NCI-H1930 (cell line): ENCODE measurements at places on chromosomes 4 and X.

DNA sequence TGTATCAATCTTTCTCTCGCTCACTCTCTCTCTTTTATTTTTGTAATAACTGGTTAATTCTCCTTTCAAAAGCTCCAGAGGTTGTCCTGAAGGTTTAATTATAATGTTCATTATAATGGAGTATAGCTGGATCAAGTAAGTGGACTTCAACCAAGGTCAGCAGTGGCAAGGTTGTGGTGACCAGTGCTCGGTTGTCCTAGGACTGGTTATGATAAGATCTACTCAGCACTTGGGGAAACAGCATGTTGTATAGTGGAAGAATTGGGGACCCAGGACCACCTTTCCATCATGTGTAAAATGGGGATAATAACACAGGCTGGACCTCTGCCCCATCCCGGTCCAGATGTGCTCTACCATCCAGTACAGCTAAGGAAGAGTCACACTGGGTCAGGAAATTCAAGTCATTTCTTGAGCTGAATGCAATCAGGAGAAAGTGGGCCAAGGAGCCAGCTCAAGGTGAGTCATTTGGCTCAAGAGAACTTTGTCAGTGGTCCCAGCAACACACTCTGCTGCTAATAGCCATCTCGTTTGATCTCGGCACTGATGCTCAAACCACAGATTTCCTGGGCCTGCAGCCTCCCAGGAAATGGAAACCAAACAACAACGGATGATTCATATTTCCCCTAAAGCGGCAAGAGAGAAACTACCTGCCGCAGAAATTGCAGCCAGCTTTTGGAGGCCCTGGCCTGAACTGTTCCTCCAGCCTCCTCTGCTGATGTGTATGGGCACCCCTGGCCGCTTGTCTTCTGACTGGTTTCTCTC, 123.6 kb upstream of the RBPJ start:
- no peak for DNase-seq

DNA sequence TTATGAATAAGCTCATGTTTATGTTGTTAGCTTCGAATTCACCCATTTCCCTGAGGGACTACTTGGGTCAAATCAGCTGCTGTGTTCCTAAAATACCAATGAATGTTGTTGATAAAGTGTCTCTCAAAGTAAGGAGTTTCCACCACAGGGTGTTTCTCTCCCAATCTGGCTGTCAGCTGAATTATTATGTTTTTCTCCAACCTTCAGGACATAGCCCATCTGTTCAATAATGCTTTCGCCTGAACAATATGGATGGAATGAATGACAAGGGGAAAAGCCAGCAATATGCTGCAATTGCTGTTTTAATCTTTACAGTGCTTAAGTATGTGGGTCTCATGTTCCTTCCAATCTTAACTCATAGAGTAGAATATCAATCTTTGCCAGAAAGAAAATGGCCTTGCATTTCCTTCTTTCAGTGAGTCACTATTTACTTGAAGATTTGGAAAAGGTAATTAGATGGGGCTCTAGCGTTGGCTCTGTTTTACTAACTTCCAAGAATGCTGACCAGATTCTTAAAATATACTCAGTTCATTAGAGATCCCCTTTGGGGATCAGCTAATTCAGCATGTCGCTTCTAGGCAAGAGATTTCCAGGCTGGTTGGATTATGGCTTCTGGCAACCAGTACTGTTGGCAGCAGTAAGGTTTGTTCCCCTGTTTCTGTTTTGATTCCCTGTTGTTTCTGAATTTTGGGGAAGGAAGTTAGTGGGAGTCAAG, 410.5 kb downstream of the PPP3CA start:
- no peak for DNase-seq

- no peak for DNase-seq
Measured at GRCh38 chr4:174972911-174973310, 54.8 kb downstream of the ADAM29 start.

DNA sequence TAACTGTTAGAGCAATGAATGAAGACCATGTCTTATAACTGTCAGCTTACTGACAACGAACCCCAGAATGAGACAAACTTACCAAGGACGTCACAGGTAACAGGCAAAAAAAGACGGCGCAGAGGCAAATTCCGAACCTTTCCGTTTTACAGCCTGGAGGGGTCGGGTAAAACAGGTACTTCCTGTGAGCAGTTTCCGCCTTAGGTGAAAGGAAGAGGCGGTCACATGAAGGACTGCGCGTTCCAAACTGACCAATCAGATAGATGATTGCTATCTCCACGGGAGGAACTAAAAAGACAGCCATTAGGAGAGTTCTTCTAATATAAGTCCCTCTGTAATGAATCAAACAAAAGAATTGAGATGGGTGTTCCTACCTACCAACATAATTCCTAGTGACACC, at the start of gene COX7B2:
Gene COX7B2 (minus strand): TSS at position 168 of the 400 bp plus-strand sequence. CDS start 174,053 bp downstream, outside the sequence.
- DNase-seq = no peak

DNA sequence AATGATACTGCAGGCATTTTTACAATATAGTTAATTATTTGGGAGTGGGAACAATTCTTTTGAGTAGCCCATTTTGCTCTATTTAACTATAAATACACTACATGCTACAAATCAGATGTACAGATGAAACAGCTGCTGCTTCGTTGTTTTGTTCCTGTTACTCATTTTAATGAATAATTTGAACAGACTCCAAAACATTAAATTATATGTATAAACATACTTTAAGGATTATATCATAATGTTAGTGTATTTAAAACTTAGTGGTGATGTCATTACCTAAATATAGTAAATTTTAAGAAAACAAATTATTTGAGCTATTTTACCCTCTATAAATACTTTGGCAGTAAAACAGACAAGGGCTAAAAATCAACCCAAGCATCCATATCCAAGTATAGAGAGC, 60.7 kb downstream of the GAB1 start:
- DNase-seq = no peak

- no peak for DNase-seq
Measured at GRCh38 chr4:169956091-169956843, 69.9 kb downstream of the MFAP3L start.

DNA sequence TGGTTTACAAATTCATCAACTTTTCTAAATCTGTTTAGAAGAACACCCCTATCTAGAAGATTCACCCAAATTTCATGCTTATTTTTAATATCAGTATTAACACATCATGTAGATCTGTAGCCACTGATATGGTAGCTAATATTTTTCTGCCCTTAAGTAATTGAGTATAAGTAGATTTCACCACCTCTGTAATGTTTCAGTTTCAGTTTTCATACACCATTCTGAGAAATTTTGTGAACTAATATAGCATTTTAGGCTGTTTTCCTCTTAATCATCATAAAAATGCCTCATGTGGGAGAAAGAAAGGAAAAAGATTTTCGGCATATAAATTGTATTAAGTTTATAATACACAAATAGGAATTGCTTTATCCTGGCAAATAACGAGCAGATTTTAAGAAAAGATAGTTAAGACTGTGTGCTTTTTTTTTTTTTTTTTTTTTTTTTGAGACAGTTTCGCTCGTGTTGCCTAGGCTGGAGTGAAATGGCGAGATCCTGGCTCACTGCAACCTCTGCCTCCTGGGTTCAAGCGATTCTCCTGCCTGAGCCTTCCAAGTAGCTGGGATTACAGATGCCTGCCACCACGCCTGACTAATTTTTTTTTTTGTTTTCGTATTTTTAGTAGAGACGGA, 21.4 kb upstream of the RBPJ start:
- no peak for DNase-seq

DNA sequence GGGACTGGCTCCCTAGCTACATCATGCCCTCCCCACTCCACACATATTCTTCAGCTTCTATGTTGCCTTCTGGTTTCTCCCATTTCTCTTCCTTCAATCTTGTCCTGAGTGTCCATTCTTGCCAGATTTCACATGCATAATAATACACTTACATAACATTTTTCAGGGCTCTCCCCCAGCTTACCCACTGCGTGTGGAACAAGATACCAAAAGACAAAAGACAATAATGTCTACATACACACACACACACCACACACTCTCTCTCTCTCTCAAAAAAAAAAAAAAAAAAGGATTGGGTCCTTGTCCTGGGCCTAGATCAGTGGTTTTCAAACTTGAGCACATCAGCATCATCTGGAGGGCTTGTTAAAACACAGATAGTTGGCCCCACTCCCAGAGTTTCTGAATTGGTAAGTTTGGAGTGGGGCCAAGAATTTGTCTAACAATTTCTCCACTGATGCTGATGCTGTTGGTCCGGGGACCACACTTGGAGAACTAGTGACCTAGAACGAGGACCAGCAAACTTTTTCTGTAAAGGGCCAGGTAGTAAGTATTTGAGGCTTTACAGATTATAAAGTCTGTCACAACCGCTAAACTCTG, 6.5 kb upstream of the SMARCA1 start:
- DNase-seq = no peak

DNA sequence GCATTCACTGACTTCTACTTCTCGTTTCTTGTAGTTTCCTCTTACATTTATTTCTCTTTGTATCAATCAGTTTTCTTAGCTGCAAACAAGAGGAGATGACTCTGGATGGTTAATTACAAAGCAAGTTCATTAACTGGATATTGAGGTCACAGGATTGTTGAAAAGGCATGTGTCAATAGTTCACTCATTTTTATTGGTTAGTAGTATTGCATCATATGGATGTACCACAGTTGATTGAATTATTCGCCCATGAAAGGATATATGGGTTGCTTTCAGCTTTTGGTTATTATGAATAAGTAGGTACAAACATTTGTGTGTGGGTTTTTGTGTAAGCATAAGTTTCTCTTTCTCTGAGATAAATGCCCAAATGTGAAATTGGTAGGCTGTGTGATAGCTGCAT, 21.8 kb upstream of the ARHGEF6 start:
- no peak for DNase-seq

DNA sequence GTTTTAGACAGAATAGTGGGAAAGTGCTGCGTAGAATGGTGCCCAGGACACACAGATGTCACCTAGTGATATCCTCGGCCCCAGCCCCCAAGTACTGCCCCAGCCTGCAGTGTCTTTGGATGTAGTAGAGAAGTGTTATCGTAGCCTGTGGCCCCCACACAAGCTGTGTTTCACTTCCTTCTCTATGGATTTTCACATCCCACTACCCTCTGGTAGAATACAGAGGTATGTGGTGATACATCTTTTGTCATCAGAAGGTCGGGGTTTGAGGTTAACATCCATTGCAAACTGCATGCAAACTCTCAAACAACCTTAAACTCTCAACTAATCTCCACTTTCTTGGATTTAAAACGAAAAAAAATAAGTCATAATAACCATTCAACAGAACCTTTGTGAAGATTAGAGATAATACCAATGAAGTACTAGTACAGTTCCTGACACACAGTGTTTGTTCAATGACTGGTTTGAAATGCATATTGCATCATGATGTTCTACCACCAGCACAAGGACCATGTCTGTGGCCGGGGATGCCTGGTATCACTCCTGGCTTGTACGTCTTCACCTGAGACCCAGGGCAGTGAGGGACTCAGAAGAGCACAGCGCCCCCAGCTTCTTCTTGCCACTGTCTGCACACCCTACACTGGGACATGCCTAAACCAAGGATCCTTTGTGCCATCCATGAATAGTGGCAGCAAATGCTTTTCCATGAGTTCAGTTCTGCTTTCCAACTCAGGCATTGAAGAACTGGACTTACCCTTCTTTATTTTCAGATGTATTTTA, 267.3 kb downstream of the DCTD start:
- DNase-seq = no peak
